Fibroblast of gingiva (primary cell): ENCODE measurements at places on chromosomes 1 and 21.

GRCh38 chr1:220556641-220557040 is 28.7 kb downstream of the MARK1 start:
- no peak for DNase-seq

GRCh38 chr1:31959521-31960340 is 21.6 kb upstream of the PTP4A2 start:
- DNase-seq: no peak

DNA sequence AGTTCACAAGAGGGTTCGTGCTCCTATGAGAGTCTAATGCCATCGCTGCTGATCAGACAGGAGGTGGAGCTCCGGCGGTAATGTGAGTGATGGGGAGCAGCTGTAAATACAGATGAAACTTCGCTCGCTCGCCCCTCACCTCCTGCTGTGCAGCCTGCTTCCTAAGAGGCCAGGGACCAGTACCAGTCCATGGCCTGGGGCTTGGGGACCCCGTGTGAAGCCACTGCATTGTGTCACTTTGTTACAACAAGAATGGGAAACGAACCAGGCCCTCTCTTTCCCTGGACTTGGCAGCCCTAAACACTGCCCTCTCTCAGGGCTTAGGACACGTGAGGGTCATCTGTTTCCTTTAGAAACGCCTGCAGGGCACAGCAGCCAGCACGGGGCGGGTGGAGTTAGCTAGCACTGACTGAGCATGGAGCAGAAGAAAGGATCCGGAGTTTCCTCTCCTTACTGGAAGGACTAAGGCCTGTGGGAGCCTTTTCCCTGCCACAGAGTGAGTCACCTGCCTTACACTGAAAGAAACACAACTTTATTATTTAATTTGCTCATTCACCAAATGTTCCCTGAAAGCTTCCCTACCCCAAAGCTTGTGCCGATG is 185.2 kb upstream of the TMEM51 start:
- peak; percentile 82 for DNase-seq

GRCh38 chr21:16002874-16003466 is 273.2 kb downstream of the USP25 start:
- DNase-seq: peak; percentile 25

DNA sequence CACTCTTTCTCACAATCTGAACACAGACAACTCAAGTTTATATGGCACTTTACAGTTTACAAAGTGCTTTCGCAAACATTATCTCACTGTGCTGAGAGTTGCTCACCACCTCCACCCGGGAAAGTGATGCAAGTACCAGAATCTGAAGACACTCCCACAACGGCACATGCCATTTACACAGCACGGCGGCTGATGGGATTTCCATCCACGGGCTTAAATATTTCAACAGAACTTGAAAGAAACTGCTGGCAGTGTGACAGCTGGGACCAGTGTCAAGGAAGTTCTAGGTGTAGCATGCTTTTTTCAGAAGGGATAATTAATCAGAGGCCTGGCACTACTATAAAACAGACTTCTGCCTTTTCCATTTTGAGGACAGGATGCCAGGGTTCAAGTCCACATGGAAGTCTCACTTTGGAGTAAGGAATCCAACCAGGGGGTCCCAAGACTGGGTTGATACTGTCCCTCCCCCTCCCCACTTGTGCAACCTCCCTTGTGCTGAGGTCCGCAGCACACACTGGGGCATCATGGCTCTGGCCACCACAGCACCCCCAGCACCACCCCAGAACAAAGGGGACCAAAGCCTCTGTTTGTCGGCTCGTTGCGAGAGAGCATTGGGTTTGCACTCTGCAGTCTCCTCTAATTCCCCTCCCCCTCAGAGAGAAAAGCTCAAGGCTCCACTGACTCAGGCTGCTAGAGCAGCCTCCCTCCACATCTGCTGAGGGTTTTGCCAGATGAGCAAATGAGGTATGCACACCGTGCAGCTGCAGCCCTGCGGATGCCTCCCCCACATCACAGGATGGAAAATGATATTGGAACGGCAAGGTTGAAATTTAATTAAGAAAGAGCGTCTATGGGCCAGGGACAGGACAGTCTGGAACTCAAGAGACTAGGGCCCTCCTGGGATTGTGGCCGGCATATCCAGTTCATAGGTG is 154.9 kb downstream of the TGFBR3 start:
- DNase-seq: no peak

GRCh38 chr1:64010316-64010715 is 193.1 kb upstream of the UBE2U start:
- no peak for DNase-seq
